ENCODE measurements at places on chromosomes 2 and 18.

GRCh38 chr2:98469862-98470544 is 25.3 kb downstream of the INPP4A start:
- no peak for DNase-seq

- no peak for DNase-seq
These were observed 193.7 kb upstream of the PIEZO2 start for GRCh38 chr18:11343096-11343495.

DNA sequence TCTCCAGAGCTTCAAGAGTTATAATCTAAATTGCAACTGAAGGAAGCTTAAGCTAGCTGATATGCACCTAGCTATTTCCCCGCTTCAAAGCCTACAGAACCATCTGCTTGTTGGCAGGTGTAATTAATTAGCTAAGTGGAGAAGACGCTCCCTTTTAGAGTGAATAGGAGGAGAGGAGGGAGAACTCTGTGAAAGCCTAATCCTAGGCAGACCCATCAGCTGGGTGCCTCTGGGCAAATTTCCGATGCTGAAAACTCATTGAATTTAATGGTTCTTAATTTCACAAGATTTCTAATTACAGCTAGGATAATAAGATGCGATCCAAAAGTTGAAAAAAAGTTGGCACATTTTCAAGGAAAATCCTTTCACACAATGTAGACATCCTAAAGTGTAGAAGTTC is 735.9 kb downstream of the ERBB4 start:
- DNase-seq: no peak

- no peak for DNase-seq
These were observed 70.0 kb upstream of the MAP4K4 start for GRCh38 chr2:101627285-101628029.

All from RWPE1 (cell line).